ENCODE measurements at places on chromosomes 2 and 18.

DNA sequence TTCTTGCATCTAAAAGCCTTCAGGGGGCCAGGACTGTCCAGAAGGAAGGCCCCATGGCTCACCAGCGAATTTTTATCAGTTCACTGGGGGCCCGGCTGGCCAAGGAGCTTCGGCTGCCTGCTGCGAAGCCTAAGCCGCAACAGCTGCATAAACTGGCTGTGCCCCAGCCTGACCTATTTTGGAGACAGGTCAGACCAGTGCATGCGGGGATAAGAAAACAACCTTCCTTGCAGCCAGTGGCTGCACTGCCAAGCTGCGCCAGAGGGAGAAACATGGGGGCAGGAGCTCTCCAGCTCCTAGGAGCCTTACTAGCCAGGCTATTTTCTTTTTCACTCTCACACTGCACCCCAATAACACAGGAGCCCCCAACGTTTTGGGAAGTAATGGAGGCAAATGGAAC lies 15.2 kb downstream of the PAX3 start:
- DNase-seq, result no peak
- no peak overlapping the region for H3K4me3 ChIP-seq

DNA sequence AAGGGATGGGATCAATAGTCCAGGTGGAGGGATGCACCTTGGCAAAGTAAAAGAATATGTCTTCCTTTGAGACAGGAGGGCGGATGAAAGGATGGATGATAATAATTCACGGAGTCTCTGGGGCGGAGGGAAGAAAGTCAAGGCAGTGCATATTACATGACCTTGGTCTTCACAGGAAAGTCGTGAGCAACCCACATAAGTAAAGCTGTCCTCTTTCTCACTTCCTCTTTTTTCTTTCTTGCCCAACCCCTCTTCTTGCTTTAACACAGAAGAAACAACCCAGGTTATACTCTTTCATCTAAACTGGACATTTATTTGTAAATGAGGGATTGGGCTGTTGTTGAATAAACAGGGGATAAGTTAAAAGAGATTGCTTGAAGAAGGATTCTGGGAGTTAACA lies 168.7 kb upstream of the SKOR2 start:
- H3K4me1 ChIP-seq, result no peaks in the 10 kb centered on the region
- peaks cover 15% of the 10 kb centered on the region for H3K27me3 ChIP-seq
- no peak for DNase-seq

DNA sequence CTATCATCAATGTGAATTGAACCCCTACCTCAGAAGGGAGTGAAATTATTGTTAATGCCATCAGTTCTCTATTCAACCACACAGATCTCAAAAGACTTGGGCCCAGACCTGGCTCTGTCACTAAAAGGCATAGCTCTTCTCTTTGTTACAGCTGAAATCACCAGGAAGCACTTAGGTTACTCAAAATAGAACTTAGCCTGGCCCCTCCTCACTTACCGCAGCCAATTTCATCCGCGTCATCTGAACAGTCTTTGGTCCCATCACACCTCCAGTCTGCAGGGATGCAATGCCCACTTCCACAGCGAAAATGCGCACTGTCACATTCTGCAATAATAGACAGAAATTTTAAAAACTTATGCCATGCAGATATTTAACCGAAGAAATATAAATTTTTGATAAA lies 41.8 kb downstream of the LRP2 start:
- no peak overlapping the region for H3K4me3 ChIP-seq
- no peak for DNase-seq
- no peaks in the 10 kb centered on the region for H3K4me1 ChIP-seq
- peaks cover 4% of the 10 kb centered on the region for H3K27me3 ChIP-seq
- no peaks in the 10 kb centered on the region for H3K36me3 ChIP-seq
- H3K27ac ChIP-seq, result no peak overlapping the region

- H3K27ac ChIP-seq, result no peak overlapping the region
- peaks cover 8% of the 10 kb centered on the region for H3K27me3 ChIP-seq
- H3K4me1 ChIP-seq, result no peaks in the 10 kb centered on the region
- no peak for DNase-seq
- H3K4me3 ChIP-seq, result no peak overlapping the region
These were observed 21.8 kb upstream of the USP40 start for GRCh38 chr2:233588400-233588799.

DNA sequence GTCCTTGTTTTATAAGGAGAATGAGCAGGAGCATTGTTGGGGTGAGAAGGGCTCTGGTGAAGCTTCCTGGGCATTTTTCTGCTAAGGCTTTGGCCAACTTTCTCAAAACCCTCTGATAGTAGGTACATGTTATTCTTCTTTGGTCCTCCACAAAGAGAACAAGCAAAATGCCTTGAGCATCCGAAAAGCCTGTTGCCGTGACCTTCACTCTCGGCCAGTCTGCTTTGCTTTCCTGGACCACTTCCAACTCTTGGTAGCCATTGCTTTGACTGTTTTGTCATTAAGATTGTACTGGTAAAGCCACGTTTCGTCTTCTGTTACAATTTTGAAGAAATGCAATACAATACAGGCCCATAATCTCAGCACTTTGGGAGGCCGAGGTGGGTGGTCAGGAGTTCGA lies 27.4 kb upstream of the ALLC start:
- no peaks in the 10 kb centered on the region for H3K36me3 ChIP-seq
- no peaks in the 10 kb centered on the region for H3K4me1 ChIP-seq
- no peak overlapping the region for H3K27ac ChIP-seq
- H3K4me3 ChIP-seq, result no peak overlapping the region

DNA sequence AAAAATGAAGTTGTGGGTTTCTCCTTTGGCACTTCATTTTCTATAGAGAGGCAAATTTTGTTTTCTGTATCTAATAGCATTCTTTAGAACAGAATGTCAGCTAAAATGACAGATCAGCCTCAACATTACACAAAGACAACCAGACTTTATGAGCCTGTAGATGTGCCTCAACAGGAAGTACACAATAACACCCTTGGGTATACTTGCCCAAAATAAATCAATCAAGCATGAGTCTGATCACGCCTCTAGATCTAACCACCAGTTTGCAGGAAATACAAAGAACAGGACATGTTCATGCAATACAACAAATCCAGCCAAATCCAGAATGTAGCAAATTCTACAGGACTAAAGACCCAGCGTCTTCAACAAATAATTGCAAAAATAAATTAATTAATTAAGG lies 11.2 kb upstream of the DAPL1 start:
- H3K27ac ChIP-seq, result no peak overlapping the region
- no peak for DNase-seq
- no peak overlapping the region for H3K4me3 ChIP-seq
- no peaks in the 10 kb centered on the region for H3K36me3 ChIP-seq

DNA sequence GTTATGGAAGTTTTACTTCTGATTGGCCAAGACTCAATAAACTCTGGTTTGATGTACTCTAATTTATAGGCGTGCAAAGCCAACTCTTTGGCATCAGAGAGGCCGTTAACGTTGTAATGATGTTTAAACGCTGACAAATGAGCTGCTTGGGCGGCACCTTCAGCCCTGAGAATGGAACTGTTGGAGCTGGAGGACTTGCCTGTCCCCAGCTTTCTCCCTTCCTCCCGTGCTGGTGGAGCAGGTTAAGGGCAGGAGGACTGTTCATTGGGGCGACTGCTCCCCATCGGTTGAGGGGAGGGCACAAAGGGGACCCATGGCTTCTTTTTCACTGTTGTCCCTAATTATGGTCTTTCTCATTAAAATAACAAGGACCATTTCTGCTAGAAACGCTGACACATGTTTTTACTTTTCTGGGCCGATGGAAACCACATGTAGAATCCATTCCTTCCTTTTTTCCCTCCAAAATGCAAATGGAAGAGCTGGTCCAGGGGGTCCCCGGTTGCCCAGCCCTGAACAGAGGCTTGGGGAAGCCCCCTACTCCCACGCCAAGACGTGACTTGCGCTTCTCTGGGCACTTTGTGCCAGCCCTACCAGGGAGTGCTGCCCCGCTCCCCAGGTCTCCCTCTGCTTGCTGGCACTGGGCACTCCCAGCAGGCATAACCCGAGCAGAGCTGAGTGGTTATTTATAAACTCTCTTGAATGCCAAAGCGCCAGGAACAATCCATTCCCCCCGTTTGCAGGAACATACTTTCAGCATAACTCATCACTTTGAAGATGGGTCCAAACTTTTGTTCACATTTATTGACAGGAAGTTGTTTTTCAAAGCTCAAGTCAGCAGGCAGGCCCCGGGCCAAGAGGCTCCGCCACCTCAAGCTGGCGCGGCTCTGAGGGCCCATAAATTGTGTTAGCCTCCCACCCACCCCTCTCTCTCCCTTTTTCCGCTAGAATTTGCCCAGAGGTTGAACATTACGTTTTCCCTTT lies 170.1 kb downstream of the ASB1 start:
- DNase-seq, result no peak
- no peaks in the 10 kb centered on the region for H3K36me3 ChIP-seq
- H3K27ac ChIP-seq, result no peak overlapping the region
- peaks cover 10% of the 10 kb centered on the region for H3K27me3 ChIP-seq
- no peak overlapping the region for H3K4me3 ChIP-seq

DNA sequence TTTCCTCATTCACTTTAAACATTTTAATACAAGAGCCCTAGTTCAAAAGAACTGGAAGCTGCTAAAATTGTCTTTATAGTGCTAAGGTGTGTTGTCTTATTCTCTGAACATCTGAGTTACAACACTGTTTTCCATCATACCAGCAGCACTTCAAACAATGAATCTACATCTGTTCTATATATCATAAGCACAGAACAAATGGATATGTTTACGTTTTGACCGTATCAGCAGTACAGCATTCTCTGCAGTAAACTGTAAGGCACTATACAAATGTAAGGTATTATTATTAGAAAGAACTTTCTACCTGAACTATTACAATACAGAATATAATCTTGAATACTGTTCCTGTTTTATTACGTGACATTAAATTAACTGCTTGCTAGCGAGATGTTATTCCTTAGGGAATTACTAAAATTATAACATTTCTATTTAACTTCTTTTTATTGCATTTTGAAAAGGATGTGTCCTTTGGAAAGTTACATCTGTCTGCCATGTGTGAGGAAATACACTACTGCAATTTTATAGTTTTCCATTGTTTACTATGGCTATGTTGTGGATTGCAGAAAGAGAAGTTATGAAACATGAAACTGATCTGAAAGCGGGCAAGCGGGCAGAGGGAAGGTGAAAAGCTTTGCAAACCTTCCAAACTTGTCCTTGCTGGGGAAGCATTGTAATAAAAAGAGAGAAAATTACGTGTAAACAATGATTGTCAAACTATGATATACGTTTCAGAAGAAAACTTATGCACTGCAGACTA lies 13.7 kb downstream of the NCKAP1 start:
- H3K27ac ChIP-seq, result no peak overlapping the region
- no peak overlapping the region for H3K4me3 ChIP-seq
- DNase-seq, result no peak

Measured in activated naive CD4-positive, alpha-beta T cell treated with anti-CD3 and anti-CD28 coated beads, Interleukin-2, amount 10 ng/mL, durations not matched to agents 7 days and 5 days (primary cell).